LHCN-M2 (cell line): ENCODE measurements at places on chromosomes 16 and 17. TPM values are rescaled to one million over a fixed set of nuclear protein-coding genes. Genes with fewer than 3 reads are reported as not detected.

Gene VASN
- 7.1 and 12.5 TPM in 2 replicates for total RNA-seq

Gene MYO15B
- total RNA-seq, result under 0.01 and 0.06 TPM in 2 replicates

Gene ZSCAN32
- total RNA-seq, result 9.4 and 14.5 TPM in 2 replicates

Gene RHBDL1
- 0.58 and 0.80 TPM in 2 replicates for total RNA-seq

Gene ATP1B2
- total RNA-seq, result not detected in 2 replicates

Gene TM4SF5
- not detected in 2 replicates for total RNA-seq

Gene ZNF174
- total RNA-seq, result 10.7 and 13.4 TPM in 2 replicates

Gene SLC22A31
- total RNA-seq, result 0.06 TPM in 1 of 2 replicates, not detected in the other

Gene CORO1A
- 5.0 and 6.7 TPM in 2 replicates for total RNA-seq

Gene HOXB7
- total RNA-seq, result 26.9 and 37.3 TPM in 2 replicates

Gene KRT33B
- not detected in 2 replicates for total RNA-seq

Gene PDXDC1
- 44.2 and 49.1 TPM in 2 replicates for total RNA-seq

Gene ZNF205
- total RNA-seq, result 17.0 and 19.2 TPM in 2 replicates

Gene SLC39A11
- 8.6 and 16.7 TPM in 2 replicates for total RNA-seq

Gene UNKL
- total RNA-seq, result 14.6 and 23.7 TPM in 2 replicates

Gene TNFRSF12A
- total RNA-seq, result 574 and 676 TPM in 2 replicates

Gene MEFV
- 0.06 TPM in 1 of 2 replicates, not detected in the other for total RNA-seq

Gene YPEL3
- total RNA-seq, result 6.8 and 14.2 TPM in 2 replicates

Gene CDH16
- total RNA-seq, result not detected in 2 replicates

Gene PLA2G10
- not detected in 2 replicates for total RNA-seq

Gene GJD3
- total RNA-seq, result not detected in 2 replicates

Gene P2RX1
- 0.17 TPM in 1 of 2 replicates, not detected in the other for total RNA-seq

Gene SOX9
- total RNA-seq, result 8.0 and 11.3 TPM in 2 replicates

Gene KRTAP17-1
- not detected in 2 replicates for total RNA-seq

Gene MGRN1
- total RNA-seq, result 25.5 and 26.6 TPM in 2 replicates

Gene HYDIN
- total RNA-seq, result under 0.01 TPM in 1 of 2 replicates, not detected in the other

Gene KRT35
- total RNA-seq, result not detected in 2 replicates

Gene ZNF597
- total RNA-seq, result 1.9 TPM in 2 replicates

Gene PYCARD
- total RNA-seq, result 7.7 and 10.8 TPM in 2 replicates

Gene SPATA2L
- 13.7 and 17.9 TPM in 2 replicates for total RNA-seq

Gene KREMEN2
- 1.5 and 1.7 TPM in 2 replicates for total RNA-seq

Gene ATP2A1
- 0.92 and 0.96 TPM in 2 replicates for total RNA-seq

Gene KRTAP4-5
- not detected in 2 replicates for total RNA-seq

Gene PIGW
- total RNA-seq, result 11.1 and 12.5 TPM in 2 replicates

Gene MEIOB
- not detected in 2 replicates for total RNA-seq

Gene SCARF1
- total RNA-seq, result 0.11 TPM in 1 of 2 replicates, not detected in the other

Gene WNK4
- not detected in 2 replicates for total RNA-seq

Gene USP6
- total RNA-seq, result under 0.01 TPM in 1 of 2 replicates, not detected in the other
